ENCODE measurements at places on chromosomes 4 and X.

GRCh38 chrX:329291-329910 is 10.8 kb upstream of the GTPBP6 start:
- no peak for DNase-seq

DNA sequence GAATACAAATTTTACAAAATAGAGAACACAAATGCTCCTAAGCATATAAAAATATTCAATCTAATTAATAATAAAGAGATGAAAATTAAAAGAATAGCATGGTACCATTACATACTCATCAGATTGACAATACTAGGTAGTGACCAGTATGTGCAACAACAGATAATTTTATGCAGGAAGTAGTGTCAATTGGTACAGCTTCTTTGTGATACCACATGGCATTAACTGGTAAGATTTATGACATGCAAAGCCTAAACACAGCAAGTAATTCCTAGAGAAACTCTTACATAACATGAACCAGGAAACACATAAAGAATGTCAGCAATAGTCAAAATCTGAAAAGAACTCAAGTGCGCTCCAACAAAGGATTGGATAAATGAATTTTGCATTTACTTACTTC is 26.3 kb downstream of the CXCL2 start:
- DNase-seq: no peak

DNA sequence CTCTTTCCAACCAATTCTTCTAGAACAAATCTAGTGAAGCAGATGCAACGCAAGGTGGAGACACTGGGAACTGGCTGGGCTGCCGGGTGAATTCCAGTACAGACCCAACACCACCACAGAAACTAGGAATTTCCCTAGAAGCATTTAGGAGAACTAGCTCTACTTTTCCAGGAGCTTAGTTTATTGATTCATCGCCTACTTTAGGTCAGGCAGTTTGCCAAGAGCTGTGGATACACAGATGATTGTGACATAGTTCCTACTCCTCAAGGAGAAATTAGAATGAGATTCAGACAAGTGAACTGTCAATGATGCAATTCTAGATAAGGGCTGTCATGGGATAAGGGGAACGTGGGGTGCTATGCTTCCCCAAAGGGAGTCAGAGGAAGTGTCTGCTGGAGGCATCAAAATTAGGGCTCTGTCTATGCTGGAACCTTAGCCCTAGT is 350.0 kb downstream of the CAMK2D start:
- DNase-seq: no peak

DNA sequence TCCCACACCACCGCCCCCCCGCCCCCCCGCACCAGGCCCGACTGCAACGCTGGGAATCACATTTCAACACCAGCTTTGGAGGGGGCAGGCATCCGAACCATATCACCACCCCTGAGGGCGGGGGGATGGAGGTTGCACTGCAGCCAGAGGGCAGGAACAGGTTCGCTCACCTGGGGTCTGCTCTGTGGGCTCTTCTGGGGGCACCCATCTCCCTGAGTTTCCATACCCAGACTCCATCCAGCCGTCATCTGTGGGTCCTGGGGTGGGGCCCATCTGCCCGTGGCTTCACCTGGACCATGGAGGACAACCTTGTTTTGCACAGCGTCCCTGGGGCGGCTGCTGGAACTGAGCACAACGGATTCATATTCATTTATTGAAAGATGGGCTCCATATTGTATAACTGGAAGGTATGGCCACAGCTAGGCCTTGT is 6.9 kb downstream of the PSAPL1 start:
- no peak for DNase-seq

- no peak for DNase-seq
Measured at GRCh38 chr4:178275671-178276360, 833.6 kb upstream of the AGA start.

DNA sequence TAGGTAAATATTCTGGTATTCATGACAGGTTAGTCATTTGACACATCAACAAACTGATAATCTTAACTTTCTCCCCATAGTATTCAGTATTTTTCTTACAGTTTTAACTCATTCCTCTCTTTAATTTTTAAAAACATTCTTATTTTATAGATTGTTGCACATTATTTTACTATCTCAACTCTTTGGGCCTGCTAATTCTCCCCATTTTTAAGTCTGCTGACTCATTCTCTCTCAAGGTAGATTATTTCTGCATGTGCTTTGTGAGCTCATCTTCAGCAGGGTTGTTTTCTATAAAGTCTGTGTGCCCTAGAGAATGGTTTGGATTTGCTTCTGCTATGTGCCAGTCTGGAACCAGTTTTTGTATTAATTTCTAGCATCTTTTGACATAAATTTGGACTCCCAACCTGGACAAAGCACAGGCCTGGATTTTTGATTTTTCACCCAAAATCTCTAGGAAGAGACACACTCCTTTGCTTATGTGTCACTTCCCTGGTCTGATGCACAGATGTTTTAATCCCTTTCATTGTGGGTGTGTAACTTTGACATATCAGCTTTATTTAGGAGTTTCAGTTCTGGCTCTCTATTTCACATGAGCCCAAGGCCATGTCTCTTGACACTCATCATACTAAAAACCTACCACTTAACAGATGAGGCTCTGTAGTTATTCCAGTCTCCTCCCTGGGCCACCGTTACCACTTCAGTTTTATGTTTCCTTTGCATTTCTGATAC is 194.3 kb upstream of the PGRMC2 start:
- DNase-seq: no peak

GRCh38 chrX:1462596-1463251 is 10.0 kb upstream of the ASMTL start:
- DNase-seq: peak; percentile 67

- DNase-seq: no peak
Measured at GRCh38 chrX:17470136-17470535, 95.1 kb downstream of the NHS start.

- DNase-seq: no peak
Measured at GRCh38 chr4:5266991-5267390, 215.7 kb downstream of the STK32B start.

DNA sequence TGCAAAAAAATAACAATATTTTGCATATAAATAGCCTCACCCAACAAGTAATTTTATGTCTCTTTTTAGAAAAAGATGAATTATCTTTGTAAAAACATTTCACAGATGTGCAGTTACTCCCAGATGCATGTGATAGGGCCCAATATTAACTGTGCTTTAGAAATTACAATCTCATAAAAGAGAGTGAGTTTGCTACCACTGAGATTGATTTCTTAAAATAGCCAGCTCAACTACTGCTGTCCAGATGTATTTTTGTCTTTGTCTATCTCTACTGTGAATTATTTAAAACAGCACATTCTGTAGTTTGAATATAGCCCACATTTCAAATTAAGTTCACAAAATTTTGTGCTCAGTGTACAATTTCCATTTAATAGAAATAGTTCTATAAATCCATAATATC is 177.0 kb upstream of the TTC29 start:
- DNase-seq: no peak

DNA sequence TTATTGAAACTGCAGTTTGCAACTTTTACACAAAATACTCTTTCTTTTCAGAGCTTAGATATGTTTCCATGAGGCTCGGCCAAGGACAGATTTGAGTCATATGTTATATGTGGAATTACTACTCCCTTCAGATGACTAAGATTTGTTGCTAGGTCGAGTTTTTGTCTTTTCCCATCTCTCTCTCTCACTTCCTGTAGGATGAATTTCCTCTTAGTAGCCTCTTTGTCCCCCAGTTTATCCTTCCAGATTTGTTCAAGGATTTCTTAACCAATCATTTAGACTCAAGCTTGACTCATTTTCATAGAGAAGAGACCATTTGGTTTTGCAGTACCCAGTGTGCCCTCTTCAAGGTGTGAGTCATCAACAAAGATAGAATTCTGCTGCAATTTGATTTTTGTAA is 209.2 kb downstream of the GLUD2 start:
- DNase-seq: no peak

DNA sequence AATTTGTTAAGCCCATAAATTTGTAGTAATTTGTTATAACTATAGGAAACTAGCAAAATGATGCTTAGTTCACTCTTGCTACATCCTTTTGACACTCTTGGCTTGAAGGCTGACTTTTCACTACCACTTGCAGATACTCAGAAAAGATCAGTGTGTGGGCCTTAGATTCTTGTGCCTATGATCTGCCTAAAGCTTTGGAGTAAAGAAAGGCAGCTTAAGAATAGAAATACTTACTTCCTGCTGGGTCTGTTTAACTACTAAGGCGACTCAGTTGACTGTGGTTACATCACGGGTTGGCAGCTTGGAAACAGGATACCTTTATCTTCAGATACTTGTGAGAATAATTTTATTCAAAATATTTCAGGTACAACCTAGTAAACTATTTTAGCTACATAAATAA is 201.4 kb upstream of the FMR1 start:
- DNase-seq: no peak

- DNase-seq: no peak
Measured at GRCh38 chr4:86129546-86129945, 230.3 kb downstream of the MAPK10 start.

DNA sequence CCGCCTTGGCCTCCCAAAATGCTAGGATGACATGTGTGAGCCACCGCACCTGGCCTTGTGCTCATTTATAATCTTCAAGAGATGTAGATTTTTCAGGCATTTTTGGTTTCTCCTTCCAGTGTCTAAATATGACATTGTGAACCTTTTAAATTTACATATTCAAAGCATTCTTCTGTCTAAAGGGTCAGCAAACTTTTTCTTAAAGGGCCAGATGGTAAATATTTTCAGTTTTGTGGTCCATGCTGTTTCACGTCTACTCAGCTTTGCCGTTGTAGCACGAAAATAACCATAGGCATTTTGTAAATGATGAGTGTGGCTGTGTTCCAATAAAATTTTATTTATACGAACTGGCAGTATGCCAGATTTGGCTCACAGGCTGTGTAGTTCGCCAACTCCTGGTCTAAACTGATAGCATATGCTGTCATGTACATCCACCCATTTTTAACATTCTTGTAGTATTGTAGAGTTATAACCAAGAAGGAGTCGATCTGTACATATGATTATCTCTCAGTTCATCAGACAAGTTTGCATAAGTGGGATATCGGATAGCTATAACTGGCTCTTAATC is 12.7 kb upstream of the GCNA start:
- DNase-seq: no peak

DNA sequence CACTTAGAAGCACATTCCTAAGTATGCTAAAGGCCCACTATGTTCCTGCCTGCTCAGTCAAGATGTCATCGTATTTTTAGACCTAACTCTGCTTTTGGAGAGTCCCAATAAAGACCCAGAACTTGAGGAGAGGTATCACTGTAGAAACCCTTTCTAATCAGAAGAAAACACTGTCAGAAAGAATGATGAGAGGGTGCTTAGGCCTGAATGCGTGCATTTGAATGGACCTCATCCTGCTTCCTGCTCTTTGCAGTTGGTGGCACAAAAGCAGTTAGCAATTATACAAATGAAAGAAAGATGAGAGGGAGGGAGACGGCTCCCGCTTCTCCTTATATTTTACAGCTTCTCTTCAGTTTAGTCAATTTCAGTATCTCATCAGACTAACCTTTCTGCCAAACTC is 987.2 kb downstream of the CCSER1 start:
- DNase-seq: no peak

DNA sequence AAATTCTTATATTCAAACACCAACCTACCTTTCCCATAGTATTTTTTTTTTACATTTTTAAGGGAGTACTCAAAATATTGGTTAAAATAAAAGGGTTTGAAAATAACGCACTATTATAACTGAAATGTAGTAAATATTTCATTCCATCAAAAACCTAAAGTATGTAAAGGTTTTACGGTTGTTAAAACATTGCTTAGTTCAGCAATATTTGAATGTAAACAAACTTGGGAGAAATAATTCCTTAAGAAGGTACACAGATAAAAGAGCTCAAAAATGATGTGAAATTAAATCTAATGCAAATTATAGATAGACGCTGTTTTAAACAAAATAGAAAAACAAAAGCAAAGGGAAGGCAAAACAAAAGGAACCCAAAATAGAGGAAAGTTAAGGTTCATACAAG is 1476.9 kb downstream of the PCDH18 start:
- no peak for DNase-seq

DNA sequence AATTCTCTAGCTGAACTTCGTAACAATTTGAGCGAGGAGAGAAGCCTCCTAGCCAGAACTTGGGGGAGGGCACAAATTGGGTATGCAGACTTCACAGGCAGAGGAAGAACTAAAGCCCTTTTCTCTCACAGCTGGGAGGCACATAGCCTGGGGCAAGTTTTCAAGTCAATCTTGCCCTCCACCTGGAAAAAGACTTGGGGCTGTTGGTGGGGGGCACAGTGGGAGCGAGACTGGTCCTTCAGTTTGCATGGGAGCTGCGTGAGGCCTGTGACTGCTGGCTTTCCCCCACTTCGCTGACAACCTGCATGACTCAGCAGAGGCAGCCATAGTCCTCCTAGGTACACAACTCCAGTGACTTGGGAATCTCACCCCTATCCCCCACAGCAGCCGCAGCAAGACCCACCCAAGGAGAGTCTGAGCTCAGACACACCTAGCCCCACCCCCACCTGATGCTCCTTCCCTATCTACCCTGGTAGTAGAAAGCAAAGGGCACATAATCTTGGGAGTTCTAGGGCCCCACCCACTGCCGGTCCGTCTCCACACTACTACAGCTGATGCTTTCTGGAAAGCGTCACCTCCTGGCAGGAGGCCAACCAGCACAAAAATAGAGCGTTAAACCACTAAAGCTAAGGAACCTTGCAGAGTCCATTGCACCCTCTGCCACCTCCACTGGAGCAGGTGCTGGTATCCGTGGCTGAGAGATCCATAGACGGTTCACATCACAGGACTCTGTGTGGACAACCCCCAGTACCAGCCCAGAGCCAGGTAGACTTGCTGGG is 160.8 kb downstream of the CBLL2 start:
- no peak for DNase-seq

DNA sequence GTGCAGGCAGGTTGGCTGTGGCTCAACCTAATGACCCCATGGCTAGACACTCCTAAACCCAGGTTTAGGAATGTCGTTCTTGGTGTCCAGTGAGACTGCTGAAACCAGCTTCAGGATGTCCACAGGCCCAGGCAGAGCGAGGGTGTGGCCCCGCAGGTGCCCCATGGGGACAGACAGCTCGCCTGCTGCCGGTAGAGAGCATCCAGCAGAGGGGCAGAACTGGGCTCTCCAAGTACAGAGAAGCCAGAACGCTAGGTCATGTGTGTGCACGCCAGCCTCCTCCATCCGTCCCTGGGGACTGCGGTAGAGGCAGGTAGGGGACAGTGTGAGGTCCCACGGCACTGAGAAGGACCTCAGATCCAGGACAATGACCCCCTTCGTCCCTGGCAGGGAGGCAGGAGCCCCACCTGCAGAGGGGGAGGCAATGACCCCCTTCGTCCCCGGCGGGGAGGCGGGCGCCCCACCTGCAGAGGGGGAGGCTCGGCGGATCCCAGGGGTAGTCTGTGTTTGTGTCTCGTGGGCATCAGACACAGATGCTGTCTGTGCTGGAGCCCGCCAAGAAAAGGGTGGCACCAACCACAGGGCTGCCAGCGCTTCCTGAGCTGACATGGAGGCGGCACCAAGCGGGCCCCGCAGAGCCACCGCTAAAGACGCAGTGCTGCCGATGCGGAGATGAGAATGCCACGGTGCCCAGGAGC is 118.4 kb downstream of the FAM53A start:
- no peak for DNase-seq

Data from hepatic stellate cell (primary cell).